ENCODE measurements at places on chromosomes 1 and 21.

- peak; percentile 56 for DNase-seq
These were observed 221.5 kb downstream of the GRIK1 start for GRCh38 chr21:29718081-29718815.

GRCh38 chr1:1212780-1213344 lies 1.1 kb downstream of the TNFRSF4 start:
- no peak for DNase-seq

- DNase-seq = no peak
These were observed 12.1 kb upstream of the PDC start for GRCh38 chr1:186473047-186473446.

- DNase-seq = no peak
These were observed 10.7 kb upstream of the ARHGEF11 start for GRCh38 chr1:157056269-157056668.

GRCh38 chr1:210715072-210715471 lies 386.4 kb downstream of the HHAT start:
- DNase-seq = peak; percentile 63

GRCh38 chr1:32989160-32990050 lies 24.8 kb upstream of the RNF19B start:
- peak; percentile 98 for DNase-seq

- no peak for DNase-seq
These were observed at the start of gene LRRC7 for GRCh38 chr1:69567652-69568420. Gene LRRC7 (plus strand): TSS chr1:69567922. CDS start chr1:69568640, 718 bp downstream.

DNA sequence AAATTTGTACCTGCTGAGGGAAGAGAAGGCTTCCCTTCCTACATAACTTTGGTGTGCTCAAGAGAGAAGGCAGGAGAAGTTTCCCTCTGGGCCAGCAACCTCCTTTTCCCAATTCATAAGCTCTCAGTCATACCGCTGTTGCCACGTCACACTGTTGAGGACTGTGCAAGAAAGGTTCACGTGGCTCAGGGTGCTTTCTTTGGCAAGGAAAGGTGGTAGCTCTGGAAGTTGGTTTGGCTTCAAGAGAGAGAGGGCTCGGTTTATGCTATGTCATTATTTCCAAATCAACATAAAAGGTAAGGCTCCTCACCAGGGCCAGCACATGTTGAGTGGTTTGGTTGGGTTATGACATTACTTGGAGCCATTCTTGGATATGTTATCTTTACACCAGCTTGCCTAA lies 77.3 kb downstream of the TNFSF18 start:
- peak; percentile 100 for DNase-seq

GRCh38 chr1:58919959-58920321 lies 136.1 kb upstream of the JUN start:
- DNase-seq = no peak

DNA sequence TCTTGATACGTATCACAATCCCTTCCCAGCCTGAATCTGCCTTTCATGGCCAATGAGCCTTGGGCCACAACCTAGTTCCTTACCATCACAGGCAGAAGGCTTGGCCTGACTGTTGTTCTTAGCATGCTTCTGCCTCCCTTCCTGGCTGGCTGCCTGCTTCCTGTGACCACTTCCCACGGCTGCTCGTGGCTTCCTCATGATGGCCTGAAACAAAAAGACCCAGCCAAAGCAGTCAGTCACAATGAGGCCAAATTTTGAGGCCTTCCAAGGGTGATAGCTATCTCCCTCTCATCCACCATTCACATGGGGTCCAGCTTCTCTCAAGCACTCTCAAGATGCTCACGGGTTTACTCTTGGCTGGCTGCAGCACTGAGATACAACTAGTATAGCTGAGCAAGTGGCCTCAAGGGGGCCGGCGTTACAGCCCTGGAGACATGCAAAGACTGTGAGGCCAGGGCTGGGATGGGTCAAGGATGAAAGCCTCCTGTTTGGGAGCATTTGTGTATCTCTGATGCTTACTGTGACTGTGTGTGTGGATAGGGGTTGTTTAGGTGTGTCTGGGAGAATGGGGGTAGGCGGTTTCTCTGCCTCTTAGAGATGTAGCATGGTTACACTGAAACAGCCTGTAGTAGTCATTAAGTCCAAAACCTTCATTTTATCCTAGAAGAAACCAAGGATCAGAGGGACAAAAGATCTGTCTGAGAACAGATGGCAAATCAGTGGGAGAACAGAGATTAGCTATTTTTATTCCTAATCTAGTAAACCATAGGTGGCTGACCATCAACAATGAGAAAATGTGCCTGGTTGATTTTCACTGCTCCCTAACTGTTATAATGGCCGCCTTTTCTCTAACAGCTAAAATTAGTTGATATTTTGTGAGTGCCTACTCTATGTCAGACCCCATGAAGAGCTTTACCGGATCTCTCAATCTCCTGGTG lies 5.4 kb upstream of the TOE1 start:
- no peak for DNase-seq

DNA sequence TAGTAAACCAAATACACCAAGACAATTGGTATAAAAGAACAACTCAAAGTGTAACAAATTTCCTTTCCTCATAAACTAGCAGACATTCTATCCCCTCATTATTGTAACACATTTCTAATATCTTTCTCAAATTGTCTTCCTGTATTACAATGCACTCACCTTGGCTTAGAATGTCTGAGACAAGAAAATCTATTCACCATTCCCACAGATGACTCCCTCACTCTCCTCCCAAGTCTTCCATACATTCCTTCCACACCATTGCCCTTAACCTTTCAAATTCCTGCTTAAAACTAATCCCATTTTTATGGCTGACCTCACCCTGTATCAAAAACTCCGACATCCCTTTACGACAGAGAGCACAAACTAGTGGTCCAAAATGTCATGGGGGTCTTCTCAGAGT lies 56.0 kb downstream of the LTN1 start:
- DNase-seq = no peak

DNA sequence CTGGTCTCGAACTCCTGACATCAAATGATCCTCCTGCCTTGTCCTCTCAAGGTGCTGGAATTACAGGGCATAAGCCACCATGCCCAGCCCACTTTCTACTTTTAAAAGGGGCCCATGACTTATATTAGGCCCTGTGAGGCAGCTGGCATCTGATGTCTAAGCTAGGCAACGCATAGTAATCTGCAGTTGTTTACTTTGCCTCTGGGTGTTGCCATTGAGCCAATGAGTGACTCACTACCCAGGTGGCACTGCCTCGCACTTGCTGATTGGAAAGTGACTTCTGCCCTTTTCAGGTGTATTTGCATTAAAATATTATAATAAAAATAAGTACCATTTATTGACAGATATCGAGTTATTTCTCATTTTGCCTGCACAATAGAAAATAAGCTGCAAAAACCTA lies 84.9 kb downstream of the KIF14 start:
- DNase-seq = peak; percentile 91

DNA sequence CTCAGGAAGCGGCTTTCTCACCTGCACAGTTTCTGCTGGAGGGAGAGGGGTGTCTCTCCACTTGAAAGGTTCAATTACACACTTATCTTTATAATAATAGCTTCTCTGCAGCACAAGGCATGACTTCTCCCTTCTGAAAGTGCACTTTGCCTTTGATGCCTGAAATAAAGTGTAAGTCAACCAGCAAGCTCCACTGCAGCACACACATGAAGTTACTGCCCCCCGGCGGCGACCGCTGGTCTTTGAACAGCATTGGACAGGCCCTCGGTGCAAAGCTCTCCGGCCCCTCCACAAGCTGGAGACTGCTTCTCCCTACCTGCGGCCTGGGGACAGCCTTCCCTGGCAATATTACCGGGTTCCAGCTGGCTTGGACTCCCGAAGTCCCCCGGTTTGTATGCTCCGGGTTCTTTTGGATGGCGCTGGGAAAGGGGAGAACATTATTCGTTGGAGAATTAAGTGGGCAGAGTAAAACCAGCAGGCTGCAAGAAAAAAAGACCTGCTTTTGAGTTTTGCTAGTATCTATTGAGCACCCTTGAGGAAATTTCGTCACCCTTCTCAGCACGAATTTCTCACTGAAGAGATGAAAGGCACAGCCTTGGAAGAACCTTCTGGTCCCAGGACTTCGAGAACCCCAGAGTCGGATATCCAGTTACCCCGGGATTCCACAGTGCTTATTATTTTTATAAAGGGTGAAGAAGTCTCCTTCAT lies 11.8 kb downstream of the RCAN1 start:
- DNase-seq = peak; percentile 68

DNA sequence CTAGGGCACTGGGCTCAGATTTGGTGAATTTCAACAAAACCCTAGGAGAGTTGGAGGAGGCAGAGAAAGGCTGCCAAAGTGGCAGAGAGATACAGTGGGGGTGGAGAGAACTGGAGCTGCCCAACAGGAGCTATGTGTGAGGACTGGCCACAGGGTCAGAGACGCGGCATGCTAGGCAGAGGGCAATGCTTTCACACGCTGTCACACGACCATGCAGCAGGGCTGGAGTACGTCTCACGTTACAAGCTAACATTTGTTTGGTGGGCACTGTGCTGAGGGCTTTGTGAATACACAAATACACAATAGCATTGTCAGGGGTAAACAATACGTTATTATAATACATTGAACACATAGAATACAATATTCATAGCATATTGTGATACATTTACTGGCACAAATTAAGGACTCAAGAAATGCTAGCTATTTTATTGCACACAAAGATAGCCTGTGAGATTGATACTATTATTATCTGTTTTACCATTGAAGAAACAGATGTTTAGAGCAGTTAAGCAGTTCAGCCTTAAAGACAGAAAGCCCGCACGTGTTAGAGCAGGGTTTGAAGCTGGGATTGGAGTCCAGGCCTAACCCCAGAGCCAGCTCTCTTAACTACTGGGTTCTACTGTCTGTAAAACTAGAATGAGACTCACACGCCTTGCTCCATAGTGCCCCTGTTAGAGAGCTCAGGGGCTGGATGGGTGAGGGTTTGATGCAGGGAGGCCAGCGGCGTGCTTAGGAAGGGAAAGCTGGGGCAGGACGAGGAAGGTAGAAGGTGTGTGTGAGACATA lies 4.5 kb downstream of the RAB7B start:
- no peak for DNase-seq

- no peak for DNase-seq
These were observed 71.0 kb downstream of the PRKCZ start for GRCh38 chr1:2121101-2121691.

GRCh38 chr1:78045926-78046778 lies at the start of gene GIPC2:
Gene GIPC2 (plus strand): TSS chr1:78045966. CDS start chr1:78046095, 129 bp downstream.
- no peak for DNase-seq

GRCh38 chr1:34924759-34925555 lies 4.5 kb downstream of the DLGAP3 start:
- peak; percentile 71 for DNase-seq

All from MCF 10A (cell line).